ENCODE measurements at places on chromosomes 16 and 17.

DNA sequence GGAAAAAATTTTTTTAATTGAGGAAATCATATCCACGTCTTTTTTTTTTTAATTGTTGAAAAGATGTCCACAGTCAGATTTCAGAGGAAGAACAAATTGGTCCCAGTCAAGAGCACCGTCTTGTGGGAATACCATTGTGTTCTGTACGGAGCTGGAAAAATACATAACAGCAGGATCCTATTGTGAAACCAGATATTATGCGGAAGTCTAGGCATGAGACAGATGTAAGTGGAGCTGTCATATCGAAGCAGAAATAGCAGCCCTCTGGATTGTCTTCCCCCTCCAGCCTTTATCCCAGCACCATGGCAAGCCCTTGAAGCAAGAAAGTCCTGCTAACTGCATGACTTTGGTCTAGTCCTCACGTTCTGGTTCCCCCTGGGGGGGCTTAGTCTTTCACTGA lies 391.6 kb upstream of the ASIC2 start:
- DNase-seq = no peak

- DNase-seq = no peak
Observed at GRCh38 chr17:22131740-22132139, 439.4 kb downstream of the KCNJ18 start.

GRCh38 chr16:1167276-1168107 lies 14.6 kb downstream of the CACNA1H start:
- DNase-seq = no peak

DNA sequence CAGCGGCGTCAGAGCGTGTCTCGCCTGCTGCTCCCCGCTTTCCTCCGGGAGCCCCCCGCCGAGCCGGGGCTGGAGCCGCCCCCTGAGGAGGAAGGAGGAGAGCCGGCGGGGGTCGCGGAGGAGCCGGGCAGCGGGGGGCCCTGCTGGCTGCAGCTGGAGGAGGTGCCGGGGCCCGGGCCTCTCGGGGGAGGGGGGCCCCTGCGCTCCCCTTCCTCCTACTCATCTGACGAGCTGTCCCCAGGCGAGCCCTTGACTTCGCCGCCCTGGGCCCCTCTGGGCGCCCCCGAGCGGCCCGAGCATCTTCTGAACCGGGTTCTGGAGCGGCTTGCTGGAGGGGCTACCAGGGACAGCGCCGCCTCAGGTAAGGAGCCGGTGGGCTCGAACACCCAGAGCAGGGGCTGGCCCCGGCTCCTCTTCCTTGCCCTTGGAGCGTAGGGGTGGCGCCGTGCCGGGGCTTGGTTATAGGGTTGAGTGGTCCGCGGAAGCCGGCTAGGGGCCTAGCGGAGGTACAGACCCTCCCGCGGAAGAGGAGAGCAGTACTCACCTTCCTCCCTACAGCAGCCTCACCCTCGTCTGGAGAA lies 841 bp downstream of the RAPGEFL1 start:
- DNase-seq = peak; percentile 59

DNA sequence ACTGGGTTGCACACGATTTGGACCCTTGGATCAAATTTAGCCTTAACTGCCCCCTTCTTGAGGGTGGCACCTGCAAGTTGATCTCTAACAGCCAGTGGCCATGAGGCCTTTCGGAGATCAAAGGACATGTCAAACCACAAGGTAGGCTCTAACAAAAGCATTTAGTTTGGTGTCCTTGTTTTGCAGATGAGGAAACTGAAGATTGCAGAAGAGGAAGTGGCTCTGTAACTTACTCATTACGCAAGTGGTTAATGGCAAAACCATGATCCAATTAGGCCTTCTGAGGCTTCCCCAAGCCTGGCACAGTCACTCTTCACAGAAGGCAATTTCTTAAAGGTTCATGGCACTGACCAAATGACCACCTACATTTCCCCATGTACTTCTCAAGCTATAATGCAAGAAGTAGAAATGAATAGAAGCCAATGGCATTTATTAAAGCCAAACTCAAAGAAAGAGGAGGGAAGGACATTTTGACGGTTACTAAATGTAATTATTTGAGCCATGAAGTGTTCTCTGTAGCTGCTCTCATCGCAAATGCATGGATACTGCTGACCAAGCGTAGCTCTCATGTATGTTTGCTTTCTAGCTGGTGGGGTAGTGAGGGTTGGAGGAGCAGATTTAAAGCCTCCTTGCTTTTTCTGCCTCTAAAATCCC lies 32.8 kb upstream of the ABCC12 start:
- no peak for DNase-seq

DNA sequence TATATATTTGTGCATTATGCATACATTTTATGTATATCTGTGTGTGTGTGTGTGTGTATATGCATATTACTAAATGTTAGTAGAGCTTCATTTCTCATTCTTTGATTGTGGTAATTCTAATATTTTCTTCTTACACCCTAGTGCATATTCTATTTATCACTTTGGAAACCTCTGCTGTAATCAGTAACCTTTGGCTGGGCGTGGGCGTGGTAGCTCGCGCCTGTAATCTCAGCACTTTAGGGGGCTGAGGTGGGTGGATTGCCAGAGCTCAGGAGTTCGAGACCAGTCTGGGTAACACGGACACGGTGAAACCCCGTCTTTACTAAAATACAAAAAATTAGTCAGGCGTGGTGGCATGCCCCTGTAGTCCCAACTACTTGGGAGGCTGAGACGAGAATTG lies 26.9 kb downstream of the CPSF4L start:
- peak; percentile 29 for DNase-seq

DNA sequence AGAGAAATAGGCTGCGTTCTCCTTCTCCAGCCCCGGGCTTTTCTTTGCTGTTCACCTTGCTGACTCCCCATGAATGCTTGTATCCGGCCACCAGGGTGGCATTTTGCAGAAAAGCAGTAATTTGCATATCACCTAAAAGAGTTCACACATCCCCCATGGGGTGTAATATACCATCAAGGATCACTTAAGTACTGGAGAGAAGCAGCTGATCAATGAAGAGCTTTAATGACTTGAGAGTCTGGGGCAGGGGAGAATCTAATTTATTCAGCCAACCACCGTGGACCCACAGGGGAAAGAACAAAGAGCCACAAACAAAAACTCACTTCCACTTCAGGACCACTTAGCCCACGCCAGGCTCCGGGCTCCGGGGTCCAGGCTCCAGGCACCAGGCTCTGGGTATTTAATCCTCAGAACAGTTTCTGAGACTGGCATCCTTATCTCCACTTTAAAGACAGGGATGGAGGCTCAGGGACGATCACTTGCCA lies 33.9 kb upstream of the SEC14L1 start:
- DNase-seq = peak; percentile 59

DNA sequence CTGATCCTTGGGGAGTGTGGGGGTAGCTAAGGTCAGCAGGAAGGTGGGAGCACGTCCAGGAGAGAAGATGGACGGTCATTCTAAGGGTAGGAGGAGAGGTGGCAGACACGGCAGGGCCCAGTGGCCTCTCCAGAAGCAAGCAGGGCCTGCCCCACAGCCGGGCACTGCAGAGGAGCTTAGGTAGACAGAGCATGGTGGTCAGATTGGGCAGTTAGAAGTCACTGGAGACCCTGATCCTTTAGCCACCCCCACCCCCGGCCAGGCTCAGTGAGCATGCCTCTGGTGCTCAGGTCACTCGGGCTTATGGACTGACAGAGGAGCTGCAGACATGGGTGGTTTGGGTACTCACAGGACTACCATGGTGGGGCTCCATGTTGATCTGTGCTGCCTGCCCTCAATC lies 26.3 kb downstream of the NLRP1 start:
- DNase-seq = no peak

DNA sequence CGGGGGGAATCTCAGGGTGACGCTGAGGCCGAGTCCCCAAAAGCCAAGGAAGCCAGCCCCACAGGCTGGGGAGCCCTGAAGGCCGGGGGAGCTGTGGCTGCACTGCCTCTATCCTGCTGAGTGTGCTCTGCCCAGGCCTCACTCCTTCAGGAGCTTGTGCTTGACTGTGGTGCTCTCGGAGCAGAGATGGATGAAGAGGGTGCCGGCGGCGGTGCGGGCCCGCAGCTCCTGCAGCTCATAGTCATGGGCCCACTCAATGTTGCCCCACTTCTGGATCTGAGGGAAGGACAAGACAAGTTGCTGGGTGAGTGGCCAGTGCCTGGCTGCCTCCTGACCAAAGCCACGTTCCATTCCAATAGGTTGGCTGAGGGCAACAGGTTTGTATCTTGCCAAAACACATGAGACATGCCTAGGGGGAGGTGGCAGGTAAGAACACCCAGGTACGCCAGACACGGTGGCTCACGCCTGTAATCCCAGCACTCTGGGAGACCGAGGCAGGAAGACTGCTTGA lies 20.5 kb downstream of the ATPAF2 start:
- no peak for DNase-seq

- no peak for DNase-seq
Observed at GRCh38 chr17:40290629-40291280, 3.1 kb downstream of the CDC6 start.

GRCh38 chr17:530851-531250 lies 178.2 kb upstream of the RPH3AL start:
- no peak for DNase-seq

DNA sequence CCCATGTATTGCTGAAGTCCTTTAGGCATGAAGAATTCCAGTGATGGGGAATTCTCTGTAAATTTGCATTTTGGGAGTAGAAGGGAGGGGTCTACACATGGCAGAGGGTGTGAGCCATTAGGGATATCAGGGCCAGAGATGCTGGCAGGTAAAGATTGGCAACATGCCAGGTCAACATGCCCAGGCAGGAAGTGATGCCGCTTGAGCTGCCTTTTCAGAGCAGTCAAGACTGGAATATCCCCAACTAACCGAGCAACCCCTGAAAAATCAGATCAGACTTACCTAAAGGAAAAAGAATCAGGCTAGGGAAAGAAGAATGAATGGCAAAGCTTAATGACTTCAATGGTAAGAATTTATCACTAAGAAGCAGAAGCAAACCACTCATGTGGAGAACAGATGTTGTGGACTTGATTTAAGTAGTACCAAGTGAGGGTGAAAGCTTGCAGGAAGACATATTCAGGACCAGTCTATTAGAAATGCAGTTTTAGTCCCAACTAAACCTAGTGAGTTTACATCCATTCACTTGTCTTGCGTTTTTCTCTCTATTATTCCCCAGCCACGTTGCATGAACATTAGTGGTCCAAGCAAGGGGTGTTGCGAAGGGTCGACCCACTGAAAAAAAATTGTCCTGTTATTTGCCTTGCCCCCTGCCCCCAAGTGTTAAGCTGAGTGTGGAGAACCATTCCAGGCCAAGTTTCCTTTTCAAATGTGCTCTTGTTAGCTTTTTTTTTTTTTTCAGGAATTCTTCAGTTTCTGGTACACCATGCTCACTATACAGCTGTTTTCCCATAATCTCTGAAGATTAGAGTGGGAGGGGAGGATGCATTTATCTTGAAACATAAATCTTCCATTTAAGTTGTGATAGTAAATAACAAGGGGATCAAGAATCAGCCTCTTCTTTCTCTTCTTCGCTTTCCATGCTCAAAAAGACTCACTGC lies 105.2 kb downstream of the ABCA8 start:
- no peak for DNase-seq

GRCh38 chr16:30040221-30040620 lies 9.2 kb upstream of the TLCD3B start:
- no peak for DNase-seq

GRCh38 chr16:15647294-15648014 lies 2.6 kb upstream of the NDE1 start:
- DNase-seq = no peak

DNA sequence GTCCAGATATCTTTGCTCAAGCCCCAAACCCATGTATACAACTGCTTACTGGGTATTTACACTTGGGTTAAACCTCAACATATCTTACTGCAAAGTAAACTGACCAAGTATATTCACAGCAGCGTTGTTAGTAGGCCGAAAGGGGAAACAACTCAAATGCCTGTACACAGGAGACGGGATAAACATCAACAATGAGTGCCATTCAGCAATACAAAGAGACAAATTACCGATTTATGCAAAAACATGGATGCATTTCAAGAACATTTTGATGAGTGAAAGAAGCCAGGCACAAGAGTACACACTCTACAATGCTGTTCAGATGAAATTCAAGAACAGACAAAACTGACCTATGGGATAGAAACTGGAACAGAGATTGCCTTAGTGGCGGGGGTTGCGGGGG lies 136.3 kb upstream of the CACNG3 start:
- DNase-seq = no peak

DNA sequence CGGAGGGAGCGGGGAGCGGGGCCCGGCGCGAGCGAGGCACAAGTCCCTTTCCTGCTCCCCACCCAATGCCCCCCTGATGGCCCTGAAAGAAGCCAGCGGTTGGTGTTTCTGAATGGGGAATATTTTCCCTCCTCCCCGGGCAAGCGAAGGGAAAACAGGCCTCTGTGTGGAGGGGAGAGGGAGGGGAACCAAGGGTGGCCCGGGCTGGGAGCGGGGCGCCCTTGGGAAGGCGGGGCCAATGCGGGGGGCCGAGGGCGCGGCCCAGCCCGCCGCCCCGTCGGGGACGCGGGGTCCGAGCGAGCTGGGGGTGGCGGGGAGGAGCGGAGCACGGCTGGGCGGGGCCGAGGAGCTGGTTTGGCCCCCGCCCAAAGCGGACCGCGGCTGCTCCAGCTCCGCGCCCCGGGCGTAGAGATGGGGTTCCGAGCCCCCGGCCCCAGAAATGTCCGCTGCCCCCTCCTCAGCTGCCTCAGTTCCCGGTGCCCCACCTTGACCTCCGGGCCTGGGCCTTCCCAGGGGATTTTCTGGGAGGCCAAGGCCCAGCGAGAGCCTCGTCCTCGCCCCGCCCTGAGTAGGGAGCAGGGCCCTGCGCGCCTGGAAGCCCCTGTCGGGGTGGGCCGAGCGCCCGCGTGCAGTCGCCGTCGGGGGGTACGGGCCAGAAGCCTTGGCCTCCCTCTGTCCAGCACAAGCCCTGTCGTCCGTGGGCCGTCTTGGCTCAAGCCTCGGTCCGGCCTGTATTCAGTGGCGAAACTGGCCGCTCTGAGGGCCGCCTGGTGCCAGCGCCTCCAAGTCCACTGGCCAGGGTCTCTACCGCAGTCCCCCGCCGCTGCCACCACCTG lies 3.9 kb upstream of the HEXIM1 start:
- DNase-seq = peak; percentile 63

DNA sequence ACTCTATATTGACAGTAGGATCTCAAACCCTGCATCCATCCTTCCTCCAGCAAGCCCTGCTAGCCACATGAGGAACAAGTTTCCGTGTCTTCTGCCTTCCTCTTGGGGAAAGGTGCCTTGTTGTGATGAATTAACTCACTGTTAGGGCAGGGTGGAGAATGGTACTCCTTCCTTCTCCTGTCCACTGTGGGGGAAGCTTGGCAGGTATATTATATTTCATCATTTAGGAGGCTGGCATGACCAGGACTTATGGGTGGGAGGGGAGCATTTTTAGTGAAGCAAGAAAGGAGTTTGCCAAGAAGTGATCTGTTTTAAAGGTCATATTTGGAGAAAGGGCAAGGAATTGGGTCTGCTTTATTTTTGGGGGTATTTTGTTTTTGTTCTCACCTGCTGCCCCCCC lies 9.3 kb upstream of the CDC6 start:
- no peak for DNase-seq
